Activated CD4-positive, CD25-positive, alpha-beta regulatory T cell treated with anti-CD3 and anti-CD28 coated beads, Interleukin-2, amount 50 U/mL, for 16 hours (primary cell): ENCODE measurements at places on chromosomes 4 and X.

- DNase-seq = peak; percentile 4
These were observed at the start of gene FGFBP2 for GRCh38 chr4:15963001-15963451. TSS of gene FGFBP2 (minus strand) at chr4:15963175. CDS start at chr4:15963129, 46 bp downstream.

DNA sequence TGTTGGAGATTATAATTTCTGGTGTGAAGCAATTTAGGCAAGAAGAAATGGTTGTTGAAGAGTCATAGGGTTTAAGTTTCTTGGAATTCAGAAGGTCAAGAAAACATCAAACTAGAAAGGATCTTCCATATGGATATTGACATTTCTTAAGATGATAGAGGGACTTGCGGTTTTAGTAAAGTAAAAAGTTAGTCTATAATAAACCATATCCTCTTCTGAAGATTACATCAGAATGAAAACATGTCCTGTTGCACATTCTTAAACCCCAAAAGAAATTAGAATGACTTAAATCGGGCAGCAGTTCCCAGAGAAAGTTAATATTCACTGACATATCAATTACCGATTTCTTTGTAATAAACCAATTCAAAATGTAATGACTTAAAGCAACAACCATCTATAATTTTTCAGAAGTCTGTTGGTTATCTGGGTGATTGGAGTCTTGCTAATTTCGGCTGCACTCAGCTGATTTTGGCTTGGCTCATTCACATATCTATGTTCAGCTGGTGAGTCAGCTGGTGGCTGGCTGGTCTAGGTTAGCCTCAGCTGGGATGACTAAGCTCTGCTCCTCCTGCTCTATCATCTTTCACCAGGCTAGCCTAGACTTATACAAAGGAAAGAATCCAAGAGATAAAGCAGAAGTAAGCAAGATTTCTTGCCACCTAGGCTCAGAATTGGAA is 24.4 kb upstream of the DYNLT3 start:
- DNase-seq = no peak

DNA sequence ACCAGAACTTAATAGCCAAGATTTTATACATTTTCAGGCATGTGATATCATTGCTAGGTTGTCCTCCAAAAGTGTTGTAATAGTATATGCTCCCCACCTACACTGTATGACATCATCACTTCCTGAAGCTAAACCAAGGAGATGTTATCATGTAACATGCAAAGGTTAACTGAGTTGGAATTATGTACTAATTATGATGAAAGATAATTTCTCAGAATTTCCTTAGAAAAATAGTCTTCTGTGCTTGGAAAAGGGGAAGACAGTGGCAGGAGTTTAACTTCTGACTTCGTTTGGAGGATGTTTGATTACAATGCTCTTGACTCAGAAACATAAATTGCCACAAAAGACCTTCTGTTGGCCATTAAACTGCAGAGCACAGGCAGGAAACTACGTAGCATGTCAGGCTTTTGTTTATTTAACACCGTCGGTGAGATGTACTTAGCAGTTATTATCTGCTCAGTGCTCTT is 83.6 kb upstream of the GUCY1A1 start:
- no peak for DNase-seq

DNA sequence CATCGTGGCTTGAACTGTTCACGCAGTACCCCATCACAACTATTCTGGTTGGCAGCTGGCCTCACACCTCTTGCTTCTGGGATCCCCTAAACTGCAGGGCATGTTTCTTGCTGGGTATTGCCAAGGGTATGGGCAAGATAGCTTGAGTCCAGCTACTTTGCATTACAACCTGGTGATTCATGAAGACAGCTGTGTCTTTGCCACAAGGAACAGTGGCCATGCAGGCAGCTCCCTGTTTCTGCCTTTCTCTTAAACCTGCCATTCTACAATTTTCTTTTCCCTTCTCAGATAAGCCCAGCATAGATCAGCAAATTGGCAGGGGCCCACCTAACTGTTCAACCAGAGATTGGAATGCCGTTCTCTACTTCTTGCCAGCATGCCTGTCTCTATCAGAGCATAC is 42.8 kb downstream of the TENM3 start:
- DNase-seq = no peak

DNA sequence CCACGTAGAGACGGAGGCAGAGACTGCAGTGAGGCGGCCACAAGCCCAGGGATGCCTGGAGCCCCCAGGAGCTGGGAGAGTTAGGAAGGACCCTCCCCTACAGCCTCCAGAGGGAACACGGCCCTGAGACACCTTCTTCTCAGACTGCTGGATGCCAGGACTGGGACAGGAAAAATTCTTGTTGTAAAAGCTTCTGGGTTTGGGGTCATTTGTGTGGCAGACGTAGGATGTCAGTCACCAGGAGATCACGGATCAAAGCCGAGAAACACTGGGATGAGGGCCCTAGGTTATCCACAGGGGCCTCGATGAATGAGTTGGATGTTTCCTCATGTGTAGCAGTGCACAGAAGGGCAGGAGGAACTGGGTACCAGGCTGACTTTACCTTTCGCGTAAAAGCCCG is 163.7 kb downstream of the SHOX start:
- no peak for DNase-seq

- DNase-seq = no peak
These were observed 371.8 kb upstream of the NOCT start for GRCh38 chr4:138643827-138644226.

DNA sequence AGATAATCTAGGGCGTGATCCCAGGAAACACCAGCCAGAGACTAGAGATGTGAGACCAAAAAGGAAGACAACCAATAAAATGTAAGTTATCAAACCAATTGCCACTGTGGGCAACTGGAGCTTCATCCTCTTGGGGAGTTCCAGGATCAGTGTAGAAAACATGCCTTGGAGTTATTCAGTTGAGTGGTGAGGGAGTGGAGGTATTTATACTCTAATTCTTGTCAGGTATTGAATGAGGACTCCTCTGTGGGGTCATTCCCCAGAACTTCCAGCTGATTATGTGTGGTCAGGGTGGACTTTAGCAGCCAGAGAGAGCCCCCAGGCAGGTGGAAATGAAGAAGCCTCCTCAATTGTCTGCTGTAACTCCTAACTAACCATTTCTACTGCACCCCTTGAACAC is 144.0 kb upstream of the PRPS2 start:
- DNase-seq = no peak

DNA sequence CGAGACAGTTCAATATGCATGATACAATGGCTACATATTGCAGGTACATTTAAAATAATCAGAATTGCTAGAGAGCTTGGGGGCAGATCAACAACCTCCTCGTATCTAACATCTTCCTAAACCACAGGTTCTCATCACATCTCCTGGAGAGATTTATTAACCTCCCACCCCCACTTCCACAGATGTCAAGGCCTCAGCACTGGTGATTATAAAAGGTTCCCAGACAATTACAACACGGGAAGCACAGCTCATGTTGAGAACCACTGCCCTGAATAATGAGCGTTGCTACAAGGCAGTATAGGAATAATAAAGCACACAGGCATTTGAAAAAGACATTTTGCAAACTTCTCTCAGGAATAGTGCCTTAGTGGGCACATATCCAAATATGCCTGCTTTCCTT is 42.8 kb downstream of the ELOVL6 start:
- no peak for DNase-seq

GRCh38 chrX:67726018-67726417 is 182.2 kb downstream of the AR start:
- no peak for DNase-seq

DNA sequence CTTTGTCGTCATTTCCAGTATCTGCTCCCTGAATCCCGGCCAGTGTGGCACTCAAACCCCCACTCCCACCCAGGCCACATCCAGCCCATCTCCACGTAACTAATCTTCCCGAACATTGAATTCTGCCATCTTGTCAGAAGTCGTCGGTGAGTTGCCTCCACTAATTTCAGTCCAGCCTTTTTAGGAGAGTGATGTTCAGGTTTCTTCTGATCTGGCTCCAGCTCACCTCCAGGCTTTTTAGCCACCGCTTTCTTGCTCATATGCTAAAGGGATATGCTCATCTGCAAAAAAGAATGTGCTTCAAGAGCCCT is 1.3 kb downstream of the TMEM165 start:
- no peak for DNase-seq

DNA sequence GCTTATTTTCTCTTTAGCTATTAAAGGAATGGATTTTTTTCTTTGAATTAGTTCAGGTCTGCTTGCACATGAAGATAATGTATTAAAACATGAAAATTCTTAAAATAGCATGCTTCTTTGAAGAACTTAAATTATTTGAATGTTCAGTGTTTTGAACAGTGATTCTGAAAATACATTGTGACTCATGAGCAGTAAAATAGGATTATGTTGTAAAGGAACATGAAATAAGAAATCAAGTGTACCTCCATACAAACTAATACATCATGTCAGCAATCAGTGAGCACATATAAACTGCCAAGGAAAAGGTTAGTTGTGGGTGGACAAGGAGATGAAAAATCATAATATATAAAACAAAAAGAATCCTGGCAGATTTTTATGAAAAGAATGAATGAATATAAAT is 66.1 kb downstream of the SNX25 start:
- no peak for DNase-seq

GRCh38 chr4:143025081-143025704 is 159.5 kb upstream of the USP38 start:
- DNase-seq = no peak

DNA sequence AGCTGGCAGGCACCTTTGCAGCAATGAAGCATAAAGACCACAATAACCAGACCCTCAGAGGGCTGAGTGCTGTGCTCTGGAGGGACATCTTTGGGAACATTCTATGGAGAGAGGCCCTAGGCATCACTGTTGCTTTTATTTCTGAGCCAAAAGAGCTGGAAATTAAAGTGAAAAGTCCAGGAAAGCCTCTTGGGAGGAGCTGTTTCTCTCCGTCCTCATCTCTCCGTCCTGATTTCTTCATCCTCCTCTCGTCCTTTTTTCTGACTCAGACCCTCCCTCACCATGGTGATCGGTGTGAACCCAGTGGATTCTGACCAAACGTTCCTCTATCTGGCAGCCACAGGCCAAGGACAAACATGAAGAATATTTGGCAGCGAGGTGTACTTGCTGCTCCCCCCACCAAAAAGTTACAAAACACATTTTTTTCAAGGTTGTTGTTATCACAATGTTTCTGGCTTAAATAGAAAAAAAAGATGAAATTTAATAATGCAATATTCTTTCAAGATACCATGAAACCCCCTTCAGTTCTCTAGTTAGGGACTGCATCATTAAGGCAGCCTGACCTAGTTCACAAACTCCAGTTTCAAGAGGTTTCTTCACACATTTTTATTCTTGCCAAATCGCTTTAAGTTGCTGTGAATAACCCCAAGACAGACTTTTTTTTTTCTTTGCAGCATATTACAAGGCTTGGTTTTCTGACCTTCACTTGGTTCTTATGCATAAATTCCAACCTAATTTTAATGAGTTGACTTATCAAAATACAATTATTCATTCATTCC is 80.2 kb downstream of the SCD5 start:
- DNase-seq = no peak

- no peak for DNase-seq
These were observed 38.6 kb downstream of the PJA1 start for GRCh38 chrX:69126642-69127041.

- no peak for DNase-seq
These were observed 70.2 kb downstream of the PPP1R2C start for GRCh38 chrX:42707742-42708141.

DNA sequence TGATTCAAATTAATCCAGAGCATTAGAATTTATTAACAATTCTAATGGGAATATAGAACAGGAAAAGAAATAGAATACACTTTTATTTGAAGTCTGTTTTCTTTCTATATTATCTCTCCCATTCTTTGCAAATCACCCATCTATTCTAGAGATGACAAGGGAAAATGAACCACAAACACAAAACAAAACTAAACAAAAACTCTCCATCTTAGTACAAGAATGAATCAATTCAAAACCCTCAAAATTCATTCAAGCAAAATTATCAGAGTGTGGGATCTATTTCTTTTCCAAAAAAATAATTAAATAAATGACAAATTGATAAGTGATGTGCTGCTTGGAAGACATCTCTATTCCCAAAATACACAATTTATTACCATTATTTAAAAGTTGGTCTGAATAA is 400.1 kb upstream of the NWD2 start:
- DNase-seq = no peak

DNA sequence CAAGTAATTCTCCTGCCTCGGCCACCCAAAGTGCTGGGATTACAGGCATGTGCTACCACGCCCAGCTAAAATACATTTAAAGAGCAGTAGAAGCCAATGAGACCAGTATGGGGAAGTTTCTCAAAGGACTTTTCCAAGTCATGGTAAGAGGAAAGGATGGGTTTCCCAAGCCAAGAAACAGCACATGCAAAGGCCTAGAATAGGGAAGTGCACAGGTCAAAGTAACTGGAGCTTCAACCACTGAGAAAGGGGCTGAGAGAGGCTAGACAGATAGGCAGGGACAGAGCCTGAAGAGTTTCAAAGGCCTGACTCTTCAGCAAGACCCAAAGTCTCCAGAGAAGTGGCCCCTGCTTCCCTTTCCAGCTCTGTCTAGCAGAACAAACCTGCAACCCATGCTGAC is 162.1 kb downstream of the CORIN start:
- no peak for DNase-seq

- DNase-seq = no peak
These were observed 27.2 kb downstream of the DCK start for GRCh38 chr4:71020611-71021010.

DNA sequence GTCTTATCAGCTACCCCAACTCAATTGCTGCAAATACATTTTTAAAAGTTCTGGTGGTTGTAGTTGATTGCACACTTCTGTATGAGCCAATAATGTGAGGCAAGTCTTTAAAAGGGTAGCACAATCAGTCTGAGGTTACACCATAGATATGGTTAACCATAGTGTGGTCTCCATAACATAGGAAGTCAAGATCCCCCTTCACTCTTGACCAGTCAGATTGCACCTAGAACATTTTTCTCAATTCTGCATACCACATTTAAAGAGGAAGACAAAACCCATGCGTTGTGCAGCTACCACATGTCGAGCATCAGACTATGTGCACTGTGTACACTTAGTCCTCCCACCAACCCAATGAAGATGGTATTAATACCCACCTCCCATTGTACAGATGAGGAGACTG is 26.5 kb upstream of the CYBB start:
- DNase-seq = no peak

GRCh38 chrX:107845625-107846024 is 20.0 kb downstream of the MID2 start:
- no peak for DNase-seq

DNA sequence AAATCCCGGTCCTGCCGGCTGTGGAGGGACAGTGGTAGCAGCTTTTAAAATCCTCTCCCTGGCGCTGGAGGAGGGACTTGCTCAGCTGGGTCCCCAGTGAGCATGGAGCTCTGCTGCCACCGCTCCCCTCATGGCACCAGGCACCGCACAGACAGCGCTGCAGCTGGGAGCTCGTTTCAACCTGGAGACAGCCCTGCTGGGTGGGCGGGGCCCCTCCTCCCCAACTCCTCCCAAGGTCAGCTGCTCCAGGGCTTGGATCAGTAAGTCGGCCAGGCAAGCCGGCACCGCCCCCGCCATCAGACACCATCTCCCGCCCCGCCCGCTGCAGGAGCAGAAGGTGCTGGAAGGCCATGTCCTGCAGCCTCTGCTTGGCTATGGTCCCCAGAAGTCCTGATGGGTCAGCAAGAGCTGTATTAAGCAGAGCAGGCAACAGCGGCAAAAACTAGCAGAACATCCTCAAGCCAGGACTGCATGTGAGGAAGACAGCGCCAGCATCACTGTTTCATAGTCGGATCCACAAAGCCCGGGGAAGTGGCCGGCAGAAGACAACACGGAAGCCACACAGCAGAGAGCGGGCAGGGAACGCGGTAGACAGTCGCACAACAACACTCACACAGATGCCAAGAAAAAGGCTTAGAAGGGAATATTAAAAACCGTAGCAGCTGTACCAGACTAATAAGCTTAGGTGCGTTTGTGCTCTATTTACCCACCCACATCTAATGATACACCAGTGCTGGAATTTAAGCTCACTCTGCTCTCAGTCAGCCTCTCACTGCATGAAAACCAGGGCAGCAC is 16.2 kb downstream of the ZFYVE28 start:
- DNase-seq = no peak
